ENCODE measurements at places on chromosomes 11 and 22. TPM values are rescaled to one million over a fixed set of nuclear protein-coding genes. Genes with fewer than 3 reads are reported as not detected.

Gene UPK3A
- 0.87 TPM for total RNA-seq

DNA sequence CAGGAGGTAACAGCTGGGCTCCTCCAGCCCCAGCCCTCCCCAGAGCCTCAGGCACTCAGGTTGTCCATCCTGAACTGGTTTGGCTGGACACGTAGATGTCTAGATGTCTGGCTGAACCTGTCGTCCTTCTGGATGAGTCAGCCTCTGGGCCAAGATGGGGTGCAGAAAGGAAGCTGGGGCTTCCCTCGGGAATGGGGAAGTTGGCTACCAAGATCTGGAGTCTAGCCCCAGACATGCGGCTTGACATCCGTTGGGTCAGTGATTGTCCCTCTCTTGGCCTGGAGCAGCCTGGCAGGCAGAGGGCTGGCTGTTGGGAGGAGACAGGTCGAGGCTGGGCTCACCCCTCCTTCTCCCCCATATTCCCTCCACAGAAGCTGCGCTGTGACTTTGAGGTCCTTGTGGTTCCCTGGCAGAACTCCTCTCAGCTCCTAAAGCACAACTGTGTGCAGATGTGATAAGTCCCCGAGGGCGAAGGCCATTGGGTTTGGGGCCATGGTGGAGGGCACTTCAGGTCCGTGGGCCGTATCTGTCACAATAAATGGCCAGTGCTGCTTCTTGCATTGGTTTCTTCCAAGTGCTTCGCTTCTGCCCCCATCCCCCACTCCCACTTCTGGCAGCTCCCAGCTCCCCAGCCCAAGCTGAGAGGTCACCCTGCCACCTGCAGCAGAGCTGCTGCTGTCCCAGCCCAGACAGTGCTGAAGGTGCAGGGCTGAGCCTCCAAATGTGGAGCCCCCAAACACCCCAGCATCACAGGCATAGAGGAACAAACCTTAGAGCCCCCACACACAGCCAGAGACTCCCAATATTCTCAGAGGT is 1.3 kb downstream of the CST6 start:
- no peak overlapping the region for H3K4me3 ChIP-seq
- no peak for DNase-seq
- peaks cover 2% of the 10 kb centered on the region for H3K27me3 ChIP-seq
- H3K27ac ChIP-seq, result no peak overlapping the region
- H3K36me3 ChIP-seq, result no peaks in the 10 kb centered on the region

DNA sequence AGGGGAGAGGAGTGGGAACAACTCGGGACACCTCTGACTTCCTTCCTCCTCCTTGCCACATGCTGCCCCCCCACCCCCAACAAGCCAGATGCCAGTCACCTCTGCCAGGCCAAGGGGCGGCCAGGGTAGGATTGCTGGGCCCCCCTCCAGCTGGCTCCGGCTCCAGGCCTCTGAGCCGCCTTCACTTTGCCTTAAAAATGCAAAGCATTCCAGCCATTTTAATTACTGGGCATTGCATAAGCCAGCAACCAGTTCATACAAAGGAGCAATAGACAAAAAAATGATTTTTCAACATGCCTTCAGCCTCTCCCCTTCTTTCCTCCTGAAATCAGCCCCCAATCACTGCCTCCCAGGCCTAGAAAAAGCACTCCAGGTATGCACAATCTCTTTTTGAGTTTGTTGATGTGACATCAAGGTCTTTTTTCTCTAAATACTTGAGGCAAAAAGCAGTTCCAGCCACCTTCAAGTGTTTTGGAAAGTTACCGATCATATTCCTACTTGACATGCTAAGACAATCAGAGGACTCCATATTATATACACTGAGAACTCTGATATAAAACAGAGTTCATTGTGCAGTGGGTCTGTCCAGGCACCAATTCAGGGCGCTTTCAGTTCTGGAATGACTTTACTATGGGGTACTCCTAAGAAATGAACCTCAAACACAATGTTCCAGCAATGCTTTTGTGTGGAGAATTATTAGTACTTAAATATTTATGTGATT is 12.4 kb upstream of the TIMP3 start:
- H3K4me3 ChIP-seq, result no peak overlapping the region
- peak; percentile 44 for DNase-seq

GRCh38 chr22:17234144-17234623 is 14.9 kb upstream of the ADA2 start:
- H3K27ac ChIP-seq, result no peak overlapping the region
- H3K4me3 ChIP-seq, result no peak overlapping the region

DNA sequence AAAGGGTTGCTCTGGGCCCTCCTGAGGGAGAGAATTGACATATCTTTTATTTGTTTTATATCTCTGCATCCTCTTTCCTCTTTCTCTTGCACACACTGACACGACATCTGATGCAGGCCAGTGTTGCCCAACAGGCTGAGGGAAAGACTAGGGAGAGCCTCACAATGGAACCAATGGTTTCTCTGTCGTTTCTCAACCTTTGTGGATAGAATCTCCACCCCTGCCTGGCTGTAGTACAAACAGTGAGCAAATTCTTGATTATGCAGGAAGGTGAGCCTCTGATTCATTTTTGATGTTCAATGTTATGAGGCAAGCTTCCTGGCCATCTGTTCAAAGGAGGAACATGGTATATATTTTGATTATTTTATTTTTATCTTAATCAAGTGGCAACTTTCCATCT is 49.8 kb upstream of the PLET1 start:
- no peak overlapping the region for H3K27ac ChIP-seq
- no peak for DNase-seq
- H3K4me3 ChIP-seq, result no peak overlapping the region
- peaks cover 20% of the 10 kb centered on the region for H3K27me3 ChIP-seq

DNA sequence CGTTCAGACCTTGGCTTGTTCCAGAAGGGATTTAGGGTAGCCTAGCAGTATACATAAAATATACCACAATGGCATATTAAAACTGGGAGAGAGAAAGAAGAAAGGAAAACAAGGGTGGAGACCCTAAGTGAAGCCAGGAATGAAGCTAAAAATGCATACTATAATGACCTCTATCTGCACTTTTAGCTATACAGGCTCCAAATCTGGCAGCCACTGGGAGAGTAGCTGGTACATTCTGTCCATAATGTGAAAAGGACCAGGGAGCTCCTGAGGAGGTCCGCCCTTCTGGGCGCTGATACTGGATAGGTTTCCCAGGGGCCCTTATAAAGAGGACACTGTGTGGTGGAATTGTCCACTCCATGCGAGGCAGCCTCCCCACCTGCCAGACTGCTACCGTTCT is 42.8 kb downstream of the PRDM11 start:
- H3K4me3 ChIP-seq, result no peak overlapping the region
- H3K4me1 ChIP-seq, result no peaks in the 10 kb centered on the region
- no peak overlapping the region for H3K27ac ChIP-seq

Gene IL10RA
- total RNA-seq, result 0.38 TPM

- peaks cover 2% of the 10 kb centered on the region for H3K36me3 ChIP-seq
- H3K27ac ChIP-seq, result no peak overlapping the region
- no peaks in the 10 kb centered on the region for H3K27me3 ChIP-seq
- H3K4me1 ChIP-seq, result peaks cover 26% of the 10 kb centered on the region
- H3K4me3 ChIP-seq, result no peak overlapping the region
These were observed 2.4 kb downstream of the RNF121 start for GRCh38 chr11:71931245-71931602.

All from mesothelial cell of epicardium (in vitro differentiated cells).